ENCODE measurements at places on chromosomes 4 and X. TPM values are rescaled to one million over a fixed set of nuclear protein-coding genes. Genes with fewer than 3 reads are reported as not detected.

DNA sequence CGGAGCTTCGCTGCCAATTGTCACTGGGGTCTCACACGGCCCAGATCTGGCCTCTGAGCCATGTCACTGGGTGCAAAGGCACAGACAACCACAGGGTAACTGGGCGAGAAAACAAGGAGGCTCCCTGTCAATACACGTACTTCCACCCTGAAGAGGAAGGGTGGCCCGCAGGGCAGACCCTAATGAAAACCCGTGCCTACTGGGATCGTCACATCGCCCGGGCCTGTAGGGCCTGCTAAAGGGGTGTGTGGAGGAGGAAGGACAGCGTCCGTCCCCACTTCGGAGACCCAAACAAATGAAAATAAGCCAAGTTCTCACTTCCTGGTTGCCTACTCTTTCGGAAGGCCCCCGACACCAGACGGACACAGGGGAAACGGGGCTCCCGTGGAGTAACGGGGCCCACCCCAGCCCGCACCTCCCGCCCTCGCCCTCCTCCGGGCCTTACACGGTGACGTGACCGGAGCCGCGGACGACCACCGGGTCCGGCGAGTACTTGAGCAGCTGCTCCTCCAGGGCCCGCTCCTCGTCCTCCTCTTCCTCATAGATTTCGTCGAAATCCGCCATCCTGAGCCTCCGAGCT, 578 bp downstream of the CHIC2 start:
- DNase-seq: peak; percentile 79

GRCh38 chr4:39568805-39569204, 41.6 kb upstream of the UGDH start:
- no peak for DNase-seq

- no peak for DNase-seq
Observed at GRCh38 chr4:23921447-23921845, 31.6 kb upstream of the PPARGC1A start.

GRCh38 chrX:118971552-118971951, 2.9 kb upstream of the LONRF3 start:
- DNase-seq: no peak

- DNase-seq: no peak
Observed at GRCh38 chr4:1285790-1286553, 3.7 kb upstream of the MAEA start.

TMSB15B gene
- 1.3 TPM for total RNA-seq

DNA sequence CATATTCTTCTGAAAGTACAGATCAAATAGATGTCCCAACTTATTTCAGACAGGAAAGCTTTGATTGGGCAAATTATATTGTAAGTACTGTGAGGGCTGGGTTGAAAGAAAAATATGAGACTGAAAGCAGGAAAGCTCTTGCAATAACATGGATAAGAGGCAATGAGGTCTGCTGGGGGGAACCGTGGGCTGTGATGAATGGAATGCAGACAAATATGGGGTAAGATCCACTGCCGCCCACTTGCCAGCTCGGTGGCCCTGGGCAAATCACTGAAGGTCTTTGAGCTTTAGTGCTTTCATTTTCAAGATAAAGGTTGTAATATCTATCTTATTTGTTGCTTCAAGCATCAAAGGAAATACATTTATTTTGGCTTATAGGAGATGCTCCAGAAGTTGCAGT, 51.0 kb downstream of the AGA start:
- DNase-seq: no peak

GRCh38 chrX:130108647-130109428, 1.5 kb downstream of the ELF4 start:
- no peak for DNase-seq

SEC31A gene
- 140 TPM for total RNA-seq

CFAP47 gene
- not detected for total RNA-seq

DNA sequence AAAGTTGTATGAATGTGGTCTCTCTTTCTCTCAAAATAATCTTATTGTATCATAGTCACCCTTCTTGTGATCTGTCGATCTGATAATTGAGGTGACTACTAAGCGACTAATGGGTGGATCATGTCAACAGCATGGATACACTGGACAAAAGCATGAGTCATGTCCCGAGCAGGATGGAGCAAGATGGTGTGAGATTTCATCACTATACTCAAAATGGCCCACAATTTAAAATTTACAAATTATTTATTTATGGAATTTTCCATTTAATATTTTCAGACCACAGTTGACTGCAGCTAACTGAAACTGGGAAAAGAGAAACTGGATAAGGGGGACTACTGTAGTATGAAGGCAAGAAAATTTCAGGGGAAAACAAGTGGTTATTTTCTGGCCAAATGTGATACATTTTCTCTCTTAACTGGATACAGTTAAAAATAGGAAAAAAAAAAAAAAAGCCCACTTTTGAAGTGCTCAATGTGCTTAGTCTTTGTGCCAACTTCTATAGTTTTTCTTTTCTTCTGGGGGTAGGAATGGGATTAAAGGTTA, 25.3 kb downstream of the FAM241A start:
- DNase-seq: no peak

NONO gene
- 107 TPM for total RNA-seq

MAD2L1 gene
- 1.9 TPM for total RNA-seq

SLIT2 gene
- total RNA-seq: 8.6 TPM

- DNase-seq: no peak
Observed at GRCh38 chr4:186345184-186345583, 79.2 kb downstream of the F11 start.

GRCh38 chrX:150155436-150156035, 207.6 kb upstream of the MAMLD1 start:
- DNase-seq: no peak

DNA sequence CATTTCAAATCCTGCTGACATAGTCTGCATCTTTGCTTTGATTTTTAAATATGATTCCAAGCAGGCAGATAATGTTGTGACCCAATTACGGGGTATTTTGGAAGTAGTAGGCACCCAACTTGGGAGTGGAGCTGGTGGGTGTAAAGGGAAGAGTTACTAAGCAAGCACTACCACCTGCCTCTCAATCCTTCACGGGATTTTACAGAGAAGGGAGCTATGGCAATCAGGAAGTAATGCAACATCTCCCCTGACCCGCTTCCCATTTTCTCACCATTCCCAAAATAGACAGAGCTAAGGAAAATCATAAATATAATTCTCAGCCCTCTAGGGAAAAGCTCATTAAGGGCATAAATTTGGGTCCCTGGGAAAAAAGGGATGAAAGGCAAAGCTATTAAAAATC, 9.2 kb downstream of the APBB2 start:
- DNase-seq: no peak

ATP11C gene
- 5.8 TPM for total RNA-seq

PPP2R2C gene
- 5.5 TPM for total RNA-seq

DNA sequence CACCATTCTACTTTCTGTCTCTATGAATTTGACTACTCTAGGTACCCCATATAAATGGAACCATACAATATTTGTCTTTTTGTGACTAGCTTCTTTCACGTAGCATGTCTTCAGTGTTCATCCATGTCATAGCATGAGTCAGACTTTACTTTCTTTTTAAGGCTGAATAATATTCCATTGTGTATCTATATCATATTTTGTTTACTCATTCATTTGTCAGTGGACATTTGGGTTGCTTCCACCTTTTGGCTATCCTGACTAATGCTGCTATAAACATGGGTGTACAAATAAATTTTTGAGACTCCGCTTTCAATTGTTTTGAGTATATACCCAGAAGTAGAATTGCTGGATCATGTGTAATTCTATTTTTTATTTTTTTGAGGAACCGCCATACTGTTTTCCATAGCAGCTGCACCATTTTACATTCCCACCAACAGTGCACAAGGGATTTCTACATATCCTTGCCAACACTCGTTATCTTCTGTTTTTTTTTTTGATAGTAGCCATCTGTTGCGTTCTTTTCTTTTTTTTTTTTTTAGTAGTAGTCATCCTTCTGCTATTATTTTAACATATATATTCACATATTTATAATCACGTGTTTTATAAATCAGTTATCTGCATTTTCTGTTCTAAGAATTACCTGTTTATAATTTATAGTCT, 158.0 kb upstream of the MED14 start:
- DNase-seq: no peak

- no peak for DNase-seq
Observed at GRCh38 chr4:182105416-182105815, 137.8 kb upstream of the TENM3 start.

DNA sequence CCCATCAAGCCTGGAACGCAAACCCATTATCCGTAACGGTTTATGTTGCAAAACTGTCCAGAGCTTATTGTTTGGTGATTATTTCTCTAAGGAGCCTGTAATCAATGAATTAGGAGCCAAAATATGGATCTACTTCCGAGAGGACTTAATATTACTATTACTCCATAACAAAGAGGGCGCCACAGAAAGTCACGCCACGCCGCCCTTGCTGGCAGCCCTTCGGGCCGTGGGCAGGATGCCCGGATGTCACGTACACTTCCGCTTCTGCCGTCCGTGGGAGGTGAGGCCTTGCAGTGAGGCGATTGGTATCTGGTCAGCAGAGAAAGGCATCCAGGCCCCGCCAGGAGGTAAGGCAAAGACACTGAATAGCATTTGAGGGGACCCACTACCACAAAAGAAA, at the start of gene MAGEB10:
MAGEB10 (plus strand) TSS at position 301 of the 400 bp plus-strand sequence. CDS start 13,317 bp downstream, outside the sequence.
- no peak for DNase-seq

RELL1 gene
- total RNA-seq: 40.6 TPM

GRCh38 chrX:47831788-47832187, 4.9 kb upstream of the ZNF81 start:
- DNase-seq: no peak

- DNase-seq: no peak
Observed at GRCh38 chrX:131617182-131617581, 73.3 kb downstream of the OR13H1 start.

DNA sequence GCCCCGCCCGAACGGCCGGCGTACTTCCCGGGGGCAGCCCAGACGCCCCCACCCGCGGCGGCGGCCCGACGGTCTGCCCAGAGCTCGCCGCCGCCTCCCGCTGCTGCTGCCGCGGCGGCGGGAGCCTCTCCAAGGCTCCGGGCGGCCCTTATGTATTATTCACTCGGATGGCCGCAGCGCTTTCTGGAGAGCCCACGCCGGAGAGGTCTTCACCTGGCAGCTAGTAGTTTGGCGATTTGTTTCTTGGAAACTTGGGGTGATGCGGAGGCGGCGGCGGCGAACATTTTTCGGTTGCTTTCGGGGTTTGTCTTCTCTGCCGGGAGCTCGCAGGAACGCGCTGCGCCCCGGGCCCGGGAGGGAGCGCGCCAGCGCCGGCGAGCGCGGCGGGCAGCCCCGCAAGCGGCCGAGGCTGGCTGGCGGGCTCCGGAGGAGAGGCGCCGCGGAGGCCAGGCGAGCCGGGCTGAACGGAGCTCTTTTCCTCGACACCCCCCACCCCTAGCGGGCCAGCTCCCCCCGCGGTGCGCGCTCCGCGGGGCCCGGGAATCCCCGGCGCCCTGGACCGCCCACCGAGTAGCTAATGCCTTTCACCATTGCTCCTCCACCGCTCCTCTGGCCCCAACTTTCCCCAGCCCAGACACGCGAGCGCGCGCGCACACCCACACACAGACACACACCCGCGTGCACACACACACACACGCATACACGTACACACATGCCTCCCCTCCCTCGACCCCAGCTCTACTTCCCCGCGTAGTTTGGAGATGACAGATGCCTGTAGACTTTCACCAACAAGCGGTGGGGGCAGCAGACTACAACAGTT, 113.5 kb downstream of the DHX15 start:
- no peak for DNase-seq

GRCh38 chrX:107272431-107272921, 66.1 kb downstream of the DNAAF6 start:
- DNase-seq: no peak

DNA sequence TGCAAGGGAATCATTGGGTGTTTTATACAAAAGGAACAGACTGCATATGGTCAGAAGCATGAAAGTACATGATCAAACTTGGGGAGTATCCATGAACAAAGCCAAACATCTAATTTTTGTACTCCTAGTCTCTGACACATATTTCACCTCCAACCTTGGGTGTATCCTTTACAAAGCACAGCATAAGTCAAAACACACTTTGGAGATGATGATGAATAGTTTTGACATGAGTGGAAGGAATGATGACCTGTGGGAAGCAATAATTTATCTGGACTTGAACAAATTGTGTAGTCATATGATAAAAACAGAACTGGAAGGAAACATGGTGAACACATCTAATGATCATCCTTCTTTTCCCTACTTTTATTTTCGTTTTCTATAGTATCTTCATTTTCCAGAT, 108.7 kb upstream of the PLS3 start:
- DNase-seq: no peak

UGT2B15 gene
- not detected for total RNA-seq

GRCh38 chr4:18616720-18617119, 595.2 kb upstream of the LCORL start:
- DNase-seq: no peak

- no peak for DNase-seq
Observed at GRCh38 chr4:91630764-91631163, 673.0 kb upstream of the GRID2 start.

ARHGAP36 gene
- total RNA-seq: 0.24 TPM

DNA sequence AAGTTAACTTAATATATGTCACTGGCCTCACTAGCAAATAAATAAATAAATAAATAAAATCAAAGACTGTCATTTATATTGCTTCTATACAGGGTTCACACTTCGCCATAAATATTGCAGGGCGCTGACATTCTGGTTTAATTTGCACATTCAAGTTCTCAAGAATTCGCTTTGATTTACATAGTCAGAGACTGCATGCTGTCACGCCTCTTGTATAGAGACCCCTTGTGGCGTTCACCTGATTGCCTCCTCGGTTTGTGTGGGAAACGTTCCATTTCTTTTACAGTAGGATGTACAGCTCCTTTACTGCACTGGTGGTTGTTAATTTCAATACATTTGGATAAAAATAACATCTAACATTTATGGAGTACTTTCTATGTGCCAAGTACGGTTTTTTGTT, 71.3 kb upstream of the ADGRG2 start:
- DNase-seq: no peak

DNA sequence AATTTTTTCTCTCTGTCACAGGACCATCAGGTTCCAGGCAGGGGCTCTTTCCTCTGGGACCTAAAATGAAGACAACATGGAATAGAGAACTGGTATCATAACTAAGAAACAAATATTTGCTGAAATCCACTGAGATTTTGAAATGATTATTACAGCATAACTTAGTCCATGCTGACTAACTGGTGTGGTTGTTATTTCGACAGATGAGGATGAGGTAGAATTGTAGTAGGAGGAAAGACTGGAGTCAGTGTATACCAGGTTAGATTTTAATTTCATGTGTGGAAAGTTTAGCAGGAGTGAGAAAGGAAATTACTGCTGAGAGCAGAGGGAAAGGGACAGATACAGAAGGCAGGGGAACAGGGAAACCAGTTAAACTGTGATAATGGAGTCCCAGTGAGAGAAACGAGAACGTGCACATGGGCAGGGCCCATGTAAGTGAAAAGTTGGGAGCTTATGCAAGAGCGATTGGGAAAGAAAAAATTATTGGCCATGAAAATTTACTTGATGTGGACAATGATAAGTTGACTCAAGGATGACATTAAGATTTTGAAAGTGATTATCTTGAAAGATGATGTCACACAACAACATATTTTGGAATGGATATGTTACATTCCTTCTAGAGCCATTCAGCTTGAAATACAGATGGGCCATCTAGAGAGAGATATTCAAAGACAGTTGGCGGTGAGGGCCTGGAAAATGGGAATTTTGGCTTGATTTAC, 98.7 kb upstream of the DDIT4L start:
- DNase-seq: no peak

CSAG1 gene
- not detected for total RNA-seq

All from cardiac septum (tissue), 1 donor.